Stimulated activated CD8-positive, alpha-beta memory T cell treated with anti-CD3 and anti-CD28 coated beads, Interleukin-2, amount 100 ng/mL, for 1 hour (primary cell): ENCODE measurements at places on chromosomes 1 and 21.

DNA sequence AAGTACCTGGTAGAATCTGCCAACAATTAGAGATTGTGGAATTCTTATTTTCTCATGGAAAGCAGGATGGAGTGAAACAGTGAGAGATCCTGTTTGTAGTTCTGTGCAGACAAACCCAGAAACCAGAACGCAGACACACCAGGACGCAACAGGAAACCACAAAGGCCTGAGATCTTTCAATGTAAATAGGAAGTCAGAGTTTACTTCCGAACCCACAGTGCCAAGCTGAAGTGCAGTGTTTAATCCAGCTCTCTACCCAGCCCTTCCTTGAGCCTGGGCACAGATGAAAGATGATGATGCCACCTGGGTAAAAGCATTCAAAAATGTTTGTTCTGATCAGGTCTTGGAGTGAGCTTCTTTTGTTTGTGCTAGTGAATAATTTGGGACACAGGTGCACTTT lies 244.2 kb upstream of the HOOK1 start:
- no peak for DNase-seq

- no peak for DNase-seq
Observed at GRCh38 chr1:161899091-161899490, 124.6 kb downstream of the OLFML2B start.

DNA sequence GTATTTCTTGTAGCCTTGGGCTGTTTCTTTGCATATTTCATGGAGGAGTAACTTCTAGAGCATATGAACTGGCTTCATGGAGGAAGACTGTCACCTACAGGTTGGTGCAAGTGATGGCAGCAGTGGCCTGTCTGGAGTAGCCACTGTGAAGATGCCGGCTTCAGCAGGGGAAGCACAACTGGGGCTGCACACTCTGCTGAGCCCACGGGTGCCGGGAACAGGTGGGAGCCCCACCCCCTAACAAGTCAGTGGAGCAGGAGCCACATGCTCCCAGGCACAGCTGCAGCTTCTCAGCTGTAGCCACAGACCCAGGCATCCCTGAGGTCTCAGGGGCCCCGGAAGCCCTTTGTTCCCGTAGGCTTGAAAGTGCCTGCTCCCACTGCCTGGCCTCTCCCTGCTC lies 43.2 kb upstream of the C1orf185 start:
- no peak for DNase-seq

DNA sequence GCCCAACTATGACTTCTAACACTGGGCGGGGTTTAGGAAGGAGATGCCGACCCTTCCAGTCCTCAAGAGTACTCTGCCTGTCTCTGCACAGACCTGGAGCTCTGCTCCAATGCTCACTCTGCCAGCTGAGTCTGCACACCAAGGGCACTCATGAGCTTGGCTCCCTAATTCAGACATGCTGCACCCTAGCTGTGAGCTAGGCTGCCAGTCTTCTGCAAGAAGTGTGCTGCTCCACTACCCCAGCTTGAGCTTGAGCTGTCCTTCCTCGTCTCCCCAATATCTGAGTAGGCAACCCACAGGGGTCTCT lies 13.2 kb downstream of the TP53BP2 start:
- DNase-seq, result no peak

- DNase-seq, result no peak
Observed at GRCh38 chr1:32902535-32902920, 1.3 kb upstream of the TMEM54 start.

GRCh38 chr1:43152866-43153265 lies 19.2 kb downstream of the EBNA1BP2 start:
- no peak for DNase-seq

DNA sequence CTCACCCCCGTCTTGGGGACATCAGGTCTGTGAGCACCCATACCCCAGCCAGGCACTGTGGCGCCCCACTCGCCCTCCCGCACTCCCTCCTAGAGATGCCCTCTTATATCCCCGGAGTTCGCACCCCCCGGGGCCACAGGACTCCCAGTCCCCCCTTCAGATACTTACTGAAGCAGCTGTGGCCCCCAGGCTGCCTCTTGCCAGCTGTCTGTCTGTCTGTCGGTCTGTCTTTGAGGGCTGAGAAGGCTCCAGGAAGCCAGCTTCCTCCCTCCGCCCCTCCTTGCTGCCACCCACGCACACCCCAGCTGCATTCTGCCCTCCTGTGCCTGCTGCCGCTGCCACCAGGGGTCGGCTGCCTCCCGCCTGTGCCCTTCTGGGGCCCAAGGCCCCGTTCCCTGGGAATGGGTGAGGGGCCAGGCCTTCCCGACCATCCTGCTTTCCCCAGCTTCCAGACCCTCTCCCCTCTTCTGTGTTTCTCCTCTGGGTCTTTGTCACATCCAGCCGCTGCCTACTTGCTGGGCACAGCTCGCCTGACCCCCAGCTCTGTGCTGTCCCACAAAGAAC lies at the start of gene PTPN7:
Gene PTPN7, minus strand, starts transcription at position 226 of the 564 bp plus-strand sequence. CDS start 1,200 bp downstream, outside the sequence.
- DNase-seq, result peak; percentile 78

DNA sequence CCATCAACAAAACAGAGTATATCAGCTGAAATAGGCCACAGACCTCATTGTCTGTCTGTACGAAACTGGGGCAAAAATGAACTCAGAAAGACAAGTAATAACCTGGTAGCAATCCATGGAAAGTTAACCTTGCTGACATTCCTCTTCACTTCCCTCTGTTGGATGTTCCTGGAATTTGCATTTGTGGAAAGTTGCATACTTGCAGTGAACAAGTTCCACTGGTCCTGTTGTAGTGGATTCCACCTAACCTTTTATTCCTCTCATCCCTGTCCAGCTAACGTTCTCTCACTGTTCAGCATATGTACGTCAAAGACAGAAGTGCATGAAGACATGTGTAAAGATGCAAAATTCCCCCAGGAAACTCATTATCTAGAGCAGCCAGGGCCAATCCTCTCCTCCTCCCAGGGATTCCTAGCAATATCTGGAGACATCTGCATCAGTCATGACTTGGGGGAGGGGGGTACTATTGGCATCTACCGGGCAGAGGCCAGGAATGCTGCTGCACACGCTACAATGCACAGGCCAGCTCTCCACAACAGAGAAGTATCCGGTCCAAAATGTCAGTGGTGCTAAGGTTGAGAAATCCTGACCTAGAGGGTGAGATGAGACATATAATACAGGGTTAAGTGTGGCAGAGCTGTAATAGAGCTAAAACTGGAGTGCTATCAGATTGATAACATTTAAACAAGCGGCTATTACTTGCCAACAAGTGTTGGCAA lies 8.2 kb downstream of the LPAR3 start:
- DNase-seq, result no peak

DNA sequence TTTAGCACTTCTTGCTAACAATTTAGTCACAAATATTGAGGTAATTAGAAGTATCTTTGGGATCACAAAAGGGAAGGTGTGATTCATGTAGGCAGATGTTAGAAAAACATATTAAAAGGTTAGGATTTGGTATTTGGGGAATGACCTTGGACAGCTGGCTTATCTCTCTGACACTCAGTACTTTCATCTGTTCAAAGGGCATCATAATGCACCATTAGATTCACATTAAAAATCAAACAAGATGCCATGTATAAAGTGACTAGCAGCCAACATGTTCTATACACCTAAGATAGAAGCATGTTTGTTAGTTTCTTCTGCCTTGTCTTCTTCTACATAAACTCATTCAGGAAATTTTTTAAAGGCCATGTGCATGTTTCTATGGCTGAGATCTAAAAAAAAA lies 56.5 kb upstream of the ESRRG start:
- no peak for DNase-seq

DNA sequence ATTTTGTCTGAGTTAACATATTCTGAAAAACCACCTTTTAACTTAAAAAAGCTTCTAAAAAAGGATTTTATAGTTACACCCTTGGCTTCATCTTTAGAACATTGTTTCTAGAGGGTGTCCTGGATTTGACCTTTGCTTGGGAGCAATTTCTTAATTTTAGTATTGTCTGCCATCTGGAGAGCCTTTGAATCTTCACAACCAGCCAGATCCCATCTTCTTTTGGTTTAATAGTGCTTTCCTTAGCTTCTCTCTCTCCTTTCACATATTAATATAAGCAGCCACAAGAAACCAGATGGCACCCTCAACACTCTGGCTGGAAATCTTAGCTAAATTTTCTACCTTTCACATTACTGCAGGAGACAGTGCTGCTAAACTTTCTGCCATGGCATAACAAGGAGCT lies 76.5 kb upstream of the TSPAN2 start:
- no peak for DNase-seq

GRCh38 chr1:7589774-7590425 lies 181.2 kb upstream of the VAMP3 start:
- DNase-seq, result no peak

GRCh38 chr1:22437573-22437972 lies 14.1 kb upstream of the ZBTB40 start:
- DNase-seq, result no peak

- DNase-seq, result no peak
Observed at GRCh38 chr1:233613252-233614172, at the start of gene KCNK1. KCNK1 (plus strand) TSS chr1:233614106; CDS start chr1:233614172, 66 bp downstream.

GRCh38 chr1:218182455-218182854 lies 102.6 kb upstream of the RRP15 start:
- DNase-seq, result no peak

GRCh38 chr1:194164755-194165154 lies 978.3 kb upstream of the B3GALT2 start:
- DNase-seq, result no peak

GRCh38 chr1:111660204-111661150 lies 40.9 kb downstream of the RAP1A start:
- no peak for DNase-seq

- no peak for DNase-seq
Observed at GRCh38 chr1:151501474-151501873, 9.7 kb upstream of the CGN start.

DNA sequence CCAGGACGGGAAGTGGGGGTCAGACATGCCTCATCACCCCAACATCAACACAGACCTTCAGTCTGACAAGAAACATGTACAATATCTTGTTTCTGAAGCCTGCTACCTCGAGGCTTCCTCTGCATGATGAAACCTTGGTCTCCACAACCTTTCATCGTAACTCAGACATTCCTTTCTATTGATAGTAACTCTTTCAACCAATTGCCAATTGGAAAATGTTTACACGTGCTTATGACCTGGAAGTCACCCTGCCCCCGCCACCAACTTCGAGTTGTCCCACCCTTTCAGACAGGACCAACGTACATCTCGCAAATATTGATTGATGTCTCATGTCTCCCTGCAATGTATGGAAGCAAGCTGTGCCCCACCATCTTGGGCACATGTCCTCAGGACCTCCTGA lies 159.5 kb downstream of the ETS2 start:
- no peak for DNase-seq

DNA sequence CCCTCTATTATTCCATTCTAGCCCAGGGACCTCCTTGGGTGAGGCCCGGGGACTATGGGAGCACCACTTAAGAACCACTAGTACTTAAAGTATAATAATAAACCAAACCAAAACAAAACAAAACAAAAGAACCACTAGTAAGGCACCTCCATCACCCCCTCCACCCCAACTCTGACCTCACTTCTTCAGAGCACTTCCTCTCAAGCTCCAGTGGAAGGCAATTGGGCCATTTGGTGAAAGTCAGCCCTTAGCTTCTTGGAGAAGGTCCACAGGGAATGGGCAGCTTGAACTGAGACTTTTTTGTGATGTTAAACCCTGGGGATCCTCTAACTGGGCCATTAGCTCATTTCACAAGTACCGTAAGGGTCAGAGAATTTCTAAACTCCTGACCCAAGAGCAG lies 237.3 kb downstream of the RHOU start:
- no peak for DNase-seq

- no peak for DNase-seq
Observed at GRCh38 chr1:90407737-90408136, 309.4 kb downstream of the BARHL2 start.

- DNase-seq, result no peak
Observed at GRCh38 chr1:14517841-14518180, 80.7 kb upstream of the KAZN start.

DNA sequence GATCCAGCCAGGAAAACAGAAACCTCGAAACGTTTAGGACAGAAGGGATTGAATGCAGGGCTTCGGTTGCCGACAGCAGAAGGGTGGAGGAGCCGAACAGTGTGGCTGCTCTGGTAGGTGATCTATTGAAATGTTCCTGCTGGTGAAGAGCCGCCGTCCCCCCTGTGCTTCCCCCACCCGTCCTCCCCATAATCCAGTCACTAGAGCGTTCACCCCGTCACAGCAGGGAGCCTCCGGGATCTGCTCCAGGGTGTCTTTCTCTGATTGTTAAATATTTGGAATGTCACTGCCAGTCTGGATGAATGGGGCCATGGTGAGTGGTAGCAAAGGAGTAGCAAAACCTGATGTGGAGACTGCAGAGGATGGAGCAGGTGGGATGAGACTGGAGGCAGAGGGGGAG lies 255.1 kb upstream of the CSF3R start:
- DNase-seq, result no peak

GRCh38 chr1:35287807-35288640 lies 19.5 kb downstream of the ZMYM4 start:
- DNase-seq, result no peak

DNA sequence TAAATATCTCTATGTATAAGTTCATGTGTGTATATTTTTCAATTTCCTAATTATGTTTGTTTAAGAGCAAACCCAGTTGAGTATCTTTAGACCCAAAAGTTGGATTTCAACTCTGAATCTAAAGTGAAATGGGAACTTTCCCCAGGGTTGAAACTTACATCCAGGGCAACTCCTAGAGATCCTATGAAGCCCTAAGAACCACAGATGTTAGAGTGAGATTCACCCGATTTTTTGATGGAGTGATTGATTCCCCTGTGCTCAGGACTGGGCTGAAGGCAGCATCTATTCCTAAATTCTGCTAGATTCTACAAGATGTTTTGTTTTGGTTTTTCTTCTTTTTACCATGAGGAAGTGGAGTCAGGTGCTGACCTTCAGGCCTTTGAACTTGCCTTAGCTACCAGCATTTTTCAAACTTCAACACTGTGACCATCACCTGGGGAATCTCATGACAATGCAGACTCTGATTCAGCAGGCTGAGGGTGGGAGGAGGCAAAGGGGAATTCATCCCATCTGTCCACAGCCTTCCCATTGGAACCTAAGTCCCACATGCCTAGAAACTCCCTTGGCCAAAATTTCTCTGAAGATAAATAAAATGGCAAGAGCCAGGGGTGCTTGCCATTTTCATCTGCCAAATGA lies 145.5 kb downstream of the ETS2 start:
- DNase-seq, result no peak

GRCh38 chr1:17892851-17893250 lies 137.7 kb downstream of the ACTL8 start:
- DNase-seq, result no peak

DNA sequence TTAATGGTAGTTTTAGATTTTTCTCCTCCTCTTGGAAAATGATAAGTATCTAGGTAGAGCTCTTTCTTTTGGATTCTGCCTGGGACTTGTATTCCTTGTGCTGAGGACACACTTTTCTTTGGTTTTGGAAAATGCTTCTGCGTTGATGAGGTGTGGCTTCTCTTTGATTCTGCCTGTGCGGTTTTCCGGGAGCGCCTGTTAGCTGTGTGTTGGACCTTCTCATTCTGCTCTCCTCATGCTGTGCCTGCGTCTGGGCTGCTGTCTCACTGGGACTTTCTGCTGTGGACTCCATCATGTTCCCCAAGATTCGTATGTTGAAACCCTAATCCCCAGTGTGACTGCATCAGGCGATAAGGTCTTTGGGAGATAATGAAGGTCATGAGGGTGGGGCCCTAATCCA lies 21.0 kb downstream of the C1orf174 start:
- DNase-seq, result no peak

- DNase-seq, result no peak
Observed at GRCh38 chr21:44335266-44336059, 3.7 kb downstream of the CFAP410 start.
